ENCODE measurements at places on chromosomes 1 and 21.

GRCh38 chr21:32372755-32373154, 20.1 kb downstream of the URB1 start:
- no peak overlapping the region for H3K4me3 ChIP-seq
- peaks cover 19% of the 10 kb centered on the region for H3K36me3 ChIP-seq
- peaks cover 17% of the 10 kb centered on the region for H3K4me1 ChIP-seq
- H3K27ac ChIP-seq = no peak overlapping the region
- DNase-seq = no peak

DNA sequence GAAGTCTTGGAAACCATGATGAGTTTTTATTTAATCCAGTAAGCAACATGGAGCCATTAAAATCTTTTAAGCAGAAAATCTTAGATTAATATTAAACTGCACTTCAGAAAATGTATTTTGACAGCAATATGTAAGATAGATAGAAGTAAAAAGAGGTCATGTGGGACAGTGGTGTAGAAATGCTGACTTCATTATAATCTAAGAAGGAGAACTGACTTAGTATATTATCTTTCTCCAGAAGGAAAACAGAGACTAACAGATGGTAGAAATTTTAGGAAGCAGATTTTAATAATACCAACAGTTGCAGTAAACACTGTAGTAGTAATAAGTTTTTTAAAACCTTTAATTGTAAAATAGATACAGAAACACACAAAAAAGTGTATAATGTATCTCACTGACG, 272.9 kb downstream of the TPR start:
- H3K27me3 ChIP-seq = no peaks in the 10 kb centered on the region
- H3K4me1 ChIP-seq = no peaks in the 10 kb centered on the region
- DNase-seq = no peak
- no peak overlapping the region for H3K27ac ChIP-seq
- H3K4me3 ChIP-seq = no peak overlapping the region
- no peaks in the 10 kb centered on the region for H3K36me3 ChIP-seq

GRCh38 chr1:53878492-53879105, 11.0 kb downstream of the YIPF1 start:
- no peaks in the 10 kb centered on the region for H3K27me3 ChIP-seq
- H3K4me1 ChIP-seq = no peaks in the 10 kb centered on the region
- DNase-seq = peak; percentile 57
- peaks cover 7% of the 10 kb centered on the region for H3K36me3 ChIP-seq

DNA sequence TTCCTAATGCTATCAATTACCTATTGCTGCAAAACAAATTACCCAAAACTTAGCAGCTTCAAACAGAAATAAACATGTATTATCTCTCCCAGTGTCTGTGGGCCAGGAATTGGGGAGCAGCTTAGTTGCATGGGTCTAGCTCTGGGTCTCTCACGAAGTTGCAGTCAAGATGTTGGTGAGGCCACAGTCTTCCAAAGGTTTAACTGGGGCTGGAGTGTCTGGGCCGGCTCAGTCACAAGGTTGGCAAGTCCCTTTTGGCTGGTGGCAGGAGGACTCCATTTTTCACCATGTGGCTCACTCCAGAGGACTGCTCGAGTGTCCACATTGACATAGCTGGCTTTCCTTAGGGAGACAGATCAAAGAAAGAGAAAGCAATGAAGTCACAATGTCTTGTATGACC, 5.0 kb upstream of the LRP8 start:
- DNase-seq = no peak
- no peaks in the 10 kb centered on the region for H3K36me3 ChIP-seq
- H3K27me3 ChIP-seq = peaks cover 41% of the 10 kb centered on the region
- no peak overlapping the region for H3K4me3 ChIP-seq
